ENCODE measurements at places on chromosomes 1 and 21. TPM values are rescaled to one million over a fixed set of nuclear protein-coding genes. Genes with fewer than 3 reads are reported as not detected.

DNA sequence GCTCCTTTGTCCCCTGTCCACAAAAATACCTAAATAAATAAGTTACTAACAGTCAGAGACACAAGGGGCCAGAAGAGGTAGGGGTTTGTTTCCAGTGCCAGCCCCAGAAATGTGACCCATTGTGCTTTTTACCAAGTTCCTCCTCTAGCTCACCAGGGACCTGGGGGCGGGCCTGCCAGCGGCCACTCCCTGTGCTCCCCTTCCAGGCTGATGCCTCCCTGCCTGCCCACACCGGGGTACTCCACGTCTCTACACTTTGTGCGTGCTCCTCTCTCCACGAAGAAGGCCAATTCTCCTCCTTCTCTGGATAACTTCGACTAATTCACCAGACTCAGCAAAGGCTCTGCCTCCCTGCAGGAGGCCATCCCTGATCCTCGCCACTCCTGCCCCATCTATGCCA lies 72.1 kb downstream of the BCAR3 start:
- no peak overlapping the region for H3K27ac ChIP-seq
- H3K36me3 ChIP-seq, result no peaks in the 10 kb centered on the region
- H3K27me3 ChIP-seq, result no peaks in the 10 kb centered on the region
- peaks cover 15% of the 10 kb centered on the region for H3K4me1 ChIP-seq

DNA sequence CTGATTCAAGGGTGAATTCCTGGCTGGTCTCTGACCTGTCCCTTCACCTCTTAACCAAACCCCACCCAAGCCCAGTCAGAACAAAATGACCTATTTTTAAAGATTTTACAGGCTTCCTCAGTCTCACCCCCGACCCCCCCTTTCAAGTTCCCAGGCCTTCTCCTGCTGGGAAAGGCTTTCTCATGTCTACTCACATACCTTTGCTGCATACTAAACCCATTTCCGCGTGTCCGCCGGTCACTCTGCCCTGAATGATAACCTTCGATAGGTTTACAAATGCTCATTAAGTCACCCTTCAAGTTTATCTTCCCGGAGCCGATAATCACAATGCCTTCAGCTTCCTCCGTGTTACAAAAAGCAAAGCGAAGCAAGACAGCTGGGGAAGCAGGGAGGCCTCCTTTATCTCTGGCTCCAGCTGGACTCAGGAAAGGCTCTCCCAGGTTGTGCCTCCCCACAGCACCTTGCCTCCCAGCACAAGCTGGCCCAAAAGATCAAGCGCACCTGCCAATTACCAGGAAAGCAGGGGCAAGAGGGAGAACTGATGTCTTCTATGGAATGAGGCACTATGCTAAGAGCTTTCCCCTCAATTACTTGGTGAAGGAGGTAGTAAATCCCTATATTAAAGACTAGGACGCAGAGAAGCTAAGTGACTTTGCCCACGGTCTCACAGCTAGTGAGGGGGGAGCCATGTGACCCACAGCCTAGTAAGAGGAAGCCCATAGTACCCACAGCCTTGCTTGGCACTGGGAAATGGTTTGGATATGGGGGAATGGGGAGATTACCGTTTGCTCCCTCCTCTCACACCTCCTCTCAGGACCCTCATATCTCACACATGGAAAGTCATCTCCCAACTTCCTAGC lies 15.9 kb downstream of the SMIM12 start:
- no peak for DNase-seq
- H3K4me1 ChIP-seq, result peaks cover 17% of the 10 kb centered on the region
- no peak overlapping the region for H3K27ac ChIP-seq
- no peaks in the 10 kb centered on the region for H3K27me3 ChIP-seq
- H3K4me3 ChIP-seq, result no peak overlapping the region
- H3K36me3 ChIP-seq, result no peaks in the 10 kb centered on the region

The SAMD11 gene
- total RNA-seq, result 0.25 TPM

The FYB2 gene
- total RNA-seq, result 0.11 TPM

The PRKAA2 gene
- total RNA-seq, result 6.4 TPM

The FAM229A gene
- total RNA-seq, result 4.1 TPM
